ENCODE measurements at places on chromosomes 11 and 22. TPM values are rescaled to one million over a fixed set of nuclear protein-coding genes. Genes with fewer than 3 reads are reported as not detected.

GRCh38 chr11:13800901-13801300, 132.4 kb downstream of the FAR1 start:
- no peak for DNase-seq

DNA sequence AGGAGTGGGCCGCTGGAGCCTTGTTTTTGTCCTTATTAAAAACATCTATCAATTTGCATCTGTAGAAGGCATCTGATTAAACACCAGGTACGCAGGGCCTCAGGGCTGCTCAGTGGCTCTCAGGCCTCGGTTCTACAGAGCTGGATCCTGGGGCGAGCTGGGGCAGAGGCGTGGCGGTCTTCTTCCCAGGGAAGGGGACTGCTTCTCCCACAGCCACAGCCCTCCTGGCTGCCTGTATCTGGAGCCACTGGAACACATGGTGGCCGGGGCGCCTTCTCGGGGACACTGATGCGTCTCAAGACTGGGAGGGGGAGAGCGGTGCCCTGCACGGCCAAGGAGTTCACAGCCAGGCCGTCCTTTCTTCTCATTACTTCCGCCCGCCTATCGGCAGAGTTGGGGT, 1178.2 kb downstream of the BRD1 start:
- DNase-seq, result no peak

- DNase-seq, result no peak
Observed at GRCh38 chr11:77123591-77123990, 4.5 kb upstream of the MYO7A start.

DNA sequence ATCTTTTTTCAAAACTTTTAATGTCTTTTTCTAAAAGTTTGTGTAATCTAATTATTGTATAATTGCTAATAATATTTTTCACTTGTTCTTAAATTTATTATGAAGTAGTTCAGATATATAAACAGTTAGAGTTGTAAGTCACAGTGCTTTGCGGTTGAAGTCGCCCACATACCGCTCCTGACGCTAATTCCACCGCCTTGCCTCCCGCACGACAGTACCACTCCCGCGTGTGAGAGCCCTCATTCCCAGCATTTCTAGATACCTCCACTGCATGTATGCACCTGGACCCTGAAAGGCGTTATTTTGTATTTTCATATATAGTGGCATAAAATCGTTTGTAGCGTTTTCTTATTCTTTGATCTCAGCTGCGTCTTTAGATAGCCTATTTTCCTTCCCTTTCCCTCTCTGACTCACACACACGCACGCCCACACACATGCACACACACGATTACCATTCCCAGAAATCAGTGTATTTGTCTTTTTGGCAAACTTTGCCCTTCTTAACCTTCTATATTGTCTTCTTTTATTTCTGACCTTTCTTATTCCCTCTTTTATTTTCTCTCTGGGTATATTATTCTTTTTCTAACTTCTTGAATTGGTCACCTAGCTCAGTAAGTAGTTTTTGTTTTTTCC, 56.4 kb upstream of the PITPNB start:
- no peak for DNase-seq

DNA sequence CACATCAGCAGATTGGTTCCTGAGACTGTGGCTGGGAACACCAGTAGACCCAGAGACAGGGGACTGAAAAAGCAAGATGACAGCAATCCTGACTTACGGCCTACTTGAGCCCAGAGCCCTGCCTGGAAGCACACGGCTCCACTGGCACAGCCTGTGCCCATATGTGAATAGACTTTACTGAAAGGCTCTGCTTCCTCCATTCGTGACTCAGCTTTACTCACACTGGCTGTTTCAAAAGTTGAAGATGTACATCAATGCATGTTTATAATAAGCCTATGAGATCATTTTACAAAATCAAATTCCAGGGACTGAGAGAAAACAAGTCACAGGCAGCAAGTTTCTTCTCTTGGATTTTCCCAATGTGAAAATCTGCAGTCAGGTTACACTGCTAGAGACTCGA, 134.6 kb upstream of the TEAD1 start:
- no peak for DNase-seq

DNA sequence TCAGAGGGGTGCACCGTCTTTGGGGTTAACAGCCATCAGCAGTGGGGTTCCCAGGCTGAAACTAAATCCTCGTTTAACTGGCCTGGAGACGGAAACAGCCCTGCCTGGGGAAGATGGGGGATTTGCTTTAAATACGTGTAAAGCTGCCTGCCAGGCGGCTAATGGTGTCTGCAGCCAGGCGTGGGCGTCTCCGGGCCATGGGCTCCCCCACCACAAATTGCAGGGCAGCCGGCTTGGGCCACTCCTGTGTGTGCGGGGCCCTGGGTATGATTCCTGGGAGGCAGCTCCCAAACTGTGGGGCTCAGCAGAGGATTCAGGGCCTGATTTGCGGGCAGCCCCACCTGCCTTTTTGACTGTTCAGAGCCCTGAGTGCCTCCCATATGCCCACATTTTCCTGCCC, 110.5 kb downstream of the KCNQ1 start:
- DNase-seq, result no peak

PTPRCAP gene
- not detected for total RNA-seq

KDELR3 gene
- total RNA-seq, result 6.7 TPM

TSPO gene
- 23.9 TPM for total RNA-seq

GNAZ gene
- total RNA-seq, result 17.2 TPM

CTSW gene
- total RNA-seq, result not detected

Data from G401 (cell line).